G401 (cell line): ENCODE measurements at places on chromosomes 16 and 17. TPM values are rescaled to one million over a fixed set of nuclear protein-coding genes. Genes with fewer than 3 reads are reported as not detected.

CD300C gene
- not detected in 2 replicates for total RNA-seq

TPSG1 gene
- not detected in 2 replicates for total RNA-seq

SULT1A2 gene
- 0.98 TPM in 1 of 2 replicates, not detected in the other for total RNA-seq

KREMEN2 gene
- total RNA-seq: 64.8 and 80.7 TPM in 2 replicates

GDPD1 gene
- total RNA-seq: 0.92 and 3.6 TPM in 2 replicates

TMEM231 gene
- total RNA-seq: 24.2 and 46.1 TPM in 2 replicates

MEIOC gene
- not detected in 2 replicates for total RNA-seq

RASL10B gene
- total RNA-seq: 18.4 and 19.5 TPM in 2 replicates

HBA2 gene
- not detected in 2 replicates for total RNA-seq

DNASE1L2 gene
- total RNA-seq: 0.20 and 0.62 TPM in 2 replicates

SCNN1G gene
- total RNA-seq: not detected in 2 replicates

- DNase-seq: no peak
These were observed 112.4 kb downstream of the SMG6 start for GRCh38 chr17:2191227-2191626.

GRCh38 chr17:6352801-6353560 lies 81.9 kb downstream of the AIPL1 start:
- no peak for DNase-seq

DNA sequence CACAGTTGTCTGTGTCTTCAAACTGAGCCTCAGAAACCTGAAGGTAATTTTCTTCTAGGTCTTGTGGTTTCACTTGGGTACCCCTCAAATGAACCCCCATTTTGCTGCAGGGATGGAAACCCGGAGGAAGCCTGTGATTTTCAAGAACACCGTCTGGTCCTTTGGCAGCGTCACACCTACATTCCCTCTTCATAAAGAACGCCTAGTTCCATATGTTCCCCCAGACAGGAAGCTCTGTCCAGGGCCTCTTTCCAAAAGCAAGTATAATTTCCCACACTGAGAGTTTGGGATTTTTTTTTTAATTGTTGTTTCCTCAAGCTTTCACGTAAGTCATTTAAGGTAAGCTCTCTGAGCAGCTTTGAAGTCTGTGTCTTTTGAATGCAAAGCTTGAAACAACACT lies 515.0 kb downstream of the TMEM114 start:
- peak; percentile 44 for DNase-seq

DNA sequence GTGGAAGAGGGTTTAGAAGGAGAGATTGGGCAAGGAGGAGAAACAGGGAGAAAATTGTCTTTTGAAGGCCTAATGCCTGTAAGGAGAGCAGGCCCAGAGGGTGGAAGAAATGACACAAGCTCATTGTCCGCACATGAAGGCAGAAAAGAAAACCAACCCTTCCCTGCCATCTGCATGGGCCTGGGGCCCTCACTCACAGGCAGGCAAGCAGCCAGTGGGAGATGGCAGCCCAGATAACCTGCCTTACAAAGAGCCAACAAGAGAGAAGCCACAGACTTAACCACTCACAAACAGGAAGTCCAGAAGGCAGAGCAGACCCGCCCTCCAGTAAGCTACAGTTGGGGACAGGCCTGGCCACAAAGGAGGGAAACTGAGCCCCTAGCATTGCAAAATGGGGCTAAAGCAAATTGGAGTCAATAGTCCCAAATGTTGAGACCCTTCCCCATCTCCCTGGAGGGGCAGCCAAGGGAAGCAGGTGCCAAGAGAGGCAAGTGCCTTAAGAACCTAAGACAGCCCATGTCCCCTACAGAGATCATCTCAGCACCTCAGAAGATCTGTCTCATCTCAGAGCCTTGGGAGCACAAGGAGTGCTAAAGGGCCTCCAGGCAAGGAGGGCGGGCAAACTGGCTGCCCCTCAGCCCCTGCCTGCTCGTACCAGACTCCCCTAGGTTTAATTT lies 7.3 kb upstream of the TSPOAP1 start:
- DNase-seq: no peak

- DNase-seq: no peak
These were observed 8.7 kb upstream of the UBE2G1 start for GRCh38 chr17:4375039-4375748.

GRCh38 chr16:77499373-77500285 lies 64.8 kb upstream of the ADAMTS18 start:
- peak; percentile 86 for DNase-seq

DNA sequence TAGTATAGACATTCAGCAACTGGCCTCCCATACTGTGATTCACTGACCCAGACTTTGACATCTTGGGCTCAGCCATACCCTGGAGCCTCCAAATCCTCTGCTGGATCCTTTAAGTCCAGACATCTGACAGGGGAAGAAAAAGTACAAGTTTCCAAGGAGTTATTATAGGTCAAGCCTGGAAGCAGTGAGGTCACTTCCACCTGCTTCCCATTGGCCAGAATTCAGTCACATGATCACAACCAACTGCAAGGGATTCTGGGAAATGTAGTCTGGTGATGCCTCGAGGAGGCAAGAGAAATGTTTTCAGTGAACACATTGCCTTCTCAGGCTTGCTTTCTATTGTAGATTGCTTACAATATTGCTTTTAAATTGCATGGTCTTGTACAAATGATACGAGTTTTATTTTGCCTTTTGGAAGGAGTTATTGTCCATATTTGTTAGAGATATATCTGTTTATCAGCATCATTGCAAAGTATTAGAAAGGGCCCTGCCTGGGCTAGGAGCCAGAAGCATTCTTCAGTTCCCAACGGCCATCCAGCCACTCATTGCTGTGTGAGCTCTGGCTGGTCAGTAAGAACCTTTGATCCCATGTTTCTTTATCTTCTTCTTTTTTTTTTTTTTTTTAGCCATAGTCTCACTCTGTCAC lies 696.9 kb downstream of the WWOX start:
- peak; percentile 43 for DNase-seq

DNA sequence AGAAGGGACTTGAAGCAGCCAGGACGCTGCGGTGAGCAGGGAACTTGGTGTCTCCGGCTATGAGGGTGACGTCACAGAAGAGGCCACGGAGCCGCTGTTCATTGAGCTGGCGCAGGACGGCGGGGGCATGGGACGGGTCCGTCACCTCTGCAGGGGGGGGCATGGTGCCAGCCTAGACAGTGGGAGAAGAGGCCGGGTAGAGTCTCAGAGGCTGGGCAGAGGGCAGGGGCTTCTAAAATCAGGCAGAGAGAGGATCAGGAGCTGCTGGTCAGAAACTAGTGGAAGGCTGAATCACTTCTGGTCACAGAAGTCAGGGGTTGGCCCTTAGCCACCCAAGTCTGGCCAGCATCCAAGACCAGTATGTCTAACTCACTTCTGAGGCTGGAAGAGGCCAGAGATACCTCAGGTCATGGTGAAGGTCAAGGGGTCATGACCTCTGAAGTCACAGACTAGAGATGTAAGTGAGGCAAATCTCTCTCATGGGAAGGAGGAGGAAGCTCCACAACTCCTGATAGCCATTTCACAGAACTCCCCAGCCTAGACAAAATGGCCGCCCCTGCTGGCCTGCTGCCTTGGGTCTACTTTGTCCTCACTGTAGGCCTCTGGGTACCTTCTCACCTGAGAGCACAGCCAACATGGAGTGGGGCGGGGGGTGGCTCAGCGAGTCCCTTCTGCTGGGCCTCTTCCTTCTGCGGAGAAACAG lies 12.6 kb downstream of the ZBTB4 start:
- DNase-seq: peak; percentile 54

DNA sequence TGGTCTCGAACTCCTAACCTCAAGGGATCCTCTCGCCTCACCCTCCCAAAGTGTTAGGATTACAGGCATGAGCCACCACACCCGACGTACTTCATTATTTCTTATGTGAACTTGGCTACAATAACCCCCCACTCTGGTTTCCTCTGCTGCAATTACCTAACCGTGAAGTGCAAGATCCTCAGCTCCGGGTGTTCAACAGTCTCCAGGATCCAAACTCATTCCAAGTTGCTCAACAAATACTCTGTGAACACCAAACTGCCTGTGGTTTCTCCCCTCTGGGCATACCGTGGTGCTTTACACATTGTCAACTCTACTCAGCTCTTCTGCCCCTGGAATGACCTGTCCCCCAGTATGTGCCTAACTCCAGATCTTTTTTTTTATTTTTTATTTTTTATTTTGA lies 6.8 kb upstream of the SULT1A1 start:
- no peak for DNase-seq

DNA sequence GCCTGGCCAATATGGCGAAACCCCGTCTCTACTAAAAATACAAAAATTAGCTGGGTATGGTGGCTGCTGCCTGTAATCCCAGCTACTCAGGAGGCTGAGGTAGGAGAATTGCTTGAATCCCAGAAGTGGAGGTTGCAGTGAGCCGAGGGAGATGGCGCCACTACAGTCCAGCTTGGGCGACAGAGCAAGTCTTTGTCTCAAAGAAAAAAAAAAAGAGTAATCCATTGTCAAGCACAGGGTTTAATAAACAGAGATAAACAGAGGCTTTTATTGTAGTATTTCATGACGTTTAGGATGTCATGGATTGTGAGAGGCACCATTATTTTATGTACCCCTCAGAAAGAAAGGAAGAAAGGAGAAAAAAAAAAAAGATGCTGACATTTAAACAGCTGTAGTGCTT lies 75.2 kb upstream of the RNU2-1 start:
- DNase-seq: no peak

DNA sequence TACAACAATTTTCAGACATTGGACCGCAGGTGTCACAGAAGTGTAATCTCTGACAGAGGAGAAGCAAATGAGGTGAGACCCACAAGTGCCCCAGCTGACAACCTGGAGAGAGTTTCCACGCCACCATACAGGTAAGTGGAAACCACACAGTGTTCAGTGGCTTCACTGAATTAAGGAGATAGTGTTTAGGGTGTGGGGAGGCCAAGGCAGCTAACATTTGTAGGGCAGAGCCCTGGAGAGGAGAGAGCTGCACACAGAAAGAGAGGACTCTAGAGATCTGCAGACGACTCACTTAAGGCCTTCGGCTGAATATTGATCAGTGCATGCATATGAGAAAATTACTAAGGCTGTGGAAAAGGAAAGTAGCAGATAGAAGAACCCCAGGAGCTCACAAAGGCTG lies 228.9 kb upstream of the TNRC6C start:
- DNase-seq: no peak

GRCh38 chr16:5885521-5885920 lies 787.9 kb upstream of the EEF2KMT start:
- no peak for DNase-seq

DNA sequence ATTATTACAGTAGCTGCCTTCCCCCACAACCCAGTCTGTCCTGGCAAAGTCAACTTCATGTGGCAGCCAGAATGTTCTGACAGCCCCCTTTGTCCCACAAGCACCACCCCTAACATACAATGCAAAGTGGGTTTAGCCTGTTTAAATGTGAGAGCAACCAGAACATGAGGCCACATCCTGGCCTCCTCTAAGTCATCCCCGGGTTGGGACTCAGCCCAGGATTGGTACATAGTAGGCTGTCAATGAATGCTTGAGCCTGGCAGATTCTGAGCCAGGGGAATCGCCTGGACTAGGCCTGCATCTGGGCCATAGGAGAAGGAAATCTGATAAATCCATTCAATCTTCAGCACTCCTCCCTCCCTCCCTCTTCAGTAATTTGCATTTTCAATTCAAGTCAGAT lies 4.3 kb upstream of the ITGA3 start:
- DNase-seq: no peak

- DNase-seq: no peak
These were observed 132.6 kb downstream of the ZNF778 start for GRCh38 chr16:89349947-89350633.

DNA sequence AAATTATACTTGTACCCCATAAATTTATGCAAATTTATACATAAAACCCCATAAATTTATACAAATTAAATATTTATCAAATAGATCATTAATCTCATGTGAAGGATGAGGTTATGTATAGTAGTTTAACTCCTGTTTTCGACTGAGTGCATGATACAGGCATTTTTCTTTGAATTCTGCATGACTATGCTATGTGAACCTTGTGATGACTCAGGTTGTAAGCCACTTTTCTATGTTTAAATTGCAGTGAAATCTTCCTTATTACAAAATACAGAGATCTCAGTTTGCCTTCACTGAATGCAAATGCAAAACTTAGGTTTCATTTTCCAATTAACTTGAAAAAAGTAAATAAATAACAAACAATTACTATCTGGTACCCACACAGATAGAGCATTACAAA lies 843.7 kb downstream of the CDH11 start:
- no peak for DNase-seq

DNA sequence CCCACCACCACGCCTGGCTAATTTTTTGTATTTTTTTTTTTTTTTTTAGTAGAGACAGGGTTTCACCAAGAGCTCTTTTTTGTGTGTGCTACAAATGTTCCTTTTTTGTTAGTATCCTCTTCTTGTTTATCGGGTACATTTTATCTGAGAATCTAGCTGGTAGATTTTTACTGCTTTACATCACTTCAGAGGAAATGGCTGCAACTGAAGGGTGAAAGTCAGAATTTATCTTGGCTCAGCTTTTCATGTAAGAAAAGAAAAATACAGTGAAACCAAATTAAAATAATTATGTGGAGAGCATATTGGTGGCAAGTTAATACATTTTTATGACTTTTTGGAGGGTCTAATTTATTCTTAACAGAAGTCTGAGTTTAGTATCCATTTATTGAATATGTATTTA lies 26.0 kb downstream of the CBFB start:
- DNase-seq: no peak

GRCh38 chr17:75625813-75626486 lies 7.3 kb upstream of the SMIM5 start:
- no peak for DNase-seq

DNA sequence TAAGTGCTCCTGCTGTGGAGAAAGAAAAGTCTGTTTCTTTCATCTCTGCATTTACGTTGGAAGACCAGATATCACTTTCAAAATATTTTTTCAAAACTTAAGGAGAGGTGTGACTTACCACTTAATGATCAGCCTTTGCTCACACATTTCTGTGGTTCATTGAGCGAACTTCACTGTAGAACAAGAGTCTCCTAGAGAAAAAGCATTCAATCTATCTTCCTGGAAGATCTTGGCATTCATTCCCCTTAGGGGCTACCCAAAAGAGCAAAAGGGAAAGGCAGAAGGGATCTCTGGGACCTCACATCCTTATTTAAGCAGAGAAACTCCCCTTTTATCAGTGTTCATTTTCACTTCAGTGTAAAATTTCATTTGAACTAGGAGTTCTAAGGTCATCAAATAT lies 61.2 kb downstream of the HS3ST3A1 start:
- DNase-seq: no peak
